ENCODE measurements at places on chromosomes 7 and 10.

DNA sequence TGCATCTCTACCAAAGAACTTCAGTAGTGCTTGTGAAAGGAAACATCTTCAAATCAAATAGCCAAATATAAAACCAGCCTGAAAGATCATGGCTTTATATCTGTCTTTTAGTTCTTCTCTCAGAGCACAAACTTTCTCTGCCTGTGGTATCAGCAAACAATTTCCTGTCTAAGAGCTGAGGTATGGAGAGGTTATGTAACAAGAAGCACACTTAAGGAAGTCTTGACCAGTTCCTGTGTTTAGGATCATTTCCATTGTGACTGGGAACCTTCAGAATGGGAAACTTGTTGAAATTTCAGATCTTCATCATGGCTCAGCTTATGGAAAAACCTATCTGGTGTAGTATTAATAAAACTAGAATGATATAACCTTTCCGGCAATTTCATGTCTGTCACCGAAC is 148.8 kb downstream of the MBL2 start:
- DNase-seq: no peak

DNA sequence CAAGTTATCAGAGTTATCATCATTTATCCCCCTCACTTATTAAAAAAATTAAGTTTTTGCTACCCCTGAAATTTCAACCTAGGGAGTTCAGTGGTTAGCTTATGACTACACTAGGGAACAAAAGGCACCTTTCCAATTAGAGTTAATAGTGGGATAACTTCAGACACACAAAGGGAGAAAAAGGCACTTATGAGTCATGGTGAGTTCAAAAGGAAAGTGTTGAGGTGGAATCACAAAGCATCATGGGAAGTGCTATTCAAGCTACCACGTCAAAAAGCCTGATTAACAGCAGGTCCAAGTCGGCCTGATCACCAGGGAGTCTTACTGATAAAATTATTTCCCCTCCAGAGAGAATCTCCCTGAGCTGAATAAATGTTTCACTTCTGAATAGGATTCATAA is 165.7 kb downstream of the C7orf25 start:
- DNase-seq: no peak

- no peak for DNase-seq
These were observed 597 bp downstream of the APBB1IP start for GRCh38 chr10:26438534-26439341.

DNA sequence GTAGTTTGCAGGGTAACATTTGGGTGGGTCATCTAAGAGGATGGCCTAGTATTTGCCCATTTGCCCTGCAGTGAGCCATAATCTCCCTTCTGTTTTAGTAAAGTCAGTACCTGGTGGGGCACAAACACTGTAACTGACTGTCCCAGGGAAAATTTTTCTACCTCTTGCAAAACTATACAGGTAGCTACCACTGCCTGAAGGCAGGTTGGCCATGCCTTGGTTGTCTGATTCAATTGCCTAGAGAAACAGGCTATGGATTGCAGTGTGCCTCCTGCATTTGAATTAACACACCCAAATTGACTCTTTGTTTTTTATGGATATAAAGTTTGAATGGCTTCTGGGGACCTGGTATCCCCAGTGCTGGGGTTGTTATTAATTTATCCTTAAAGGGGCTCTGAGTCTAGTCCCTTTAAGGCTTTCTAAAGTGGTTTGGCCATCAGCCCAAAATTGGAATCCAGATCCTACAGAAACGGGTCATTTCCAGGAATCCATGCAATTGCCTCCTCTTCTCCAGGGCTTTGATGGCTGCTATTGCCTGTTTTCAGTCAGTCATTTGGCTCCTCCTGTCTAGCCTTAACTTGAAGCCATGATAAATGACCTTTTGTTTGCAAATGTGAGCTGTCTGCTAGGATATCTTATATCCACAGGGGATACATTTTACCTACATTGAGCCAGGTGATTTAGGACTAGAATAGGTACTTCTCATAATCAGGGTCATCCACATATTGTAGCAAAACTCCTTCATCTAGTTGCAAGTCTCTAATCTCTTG is 89.1 kb downstream of the STRA8 start:
- no peak for DNase-seq

- DNase-seq: no peak
These were observed 2.2 kb downstream of the TMEM120A start for GRCh38 chr7:75992083-75992755.

GRCh38 chr10:12405342-12406320 is 56.3 kb downstream of the CAMK1D start:
- DNase-seq: no peak
